NCI-H526 (cell line): ENCODE measurements at places on chromosomes 1 and 21.

GRCh38 chr1:5921129-5921528 lies 71.1 kb downstream of the NPHP4 start:
- no peak for DNase-seq

GRCh38 chr1:202781180-202781579 lies 27.0 kb downstream of the KDM5B start:
- no peak for DNase-seq

DNA sequence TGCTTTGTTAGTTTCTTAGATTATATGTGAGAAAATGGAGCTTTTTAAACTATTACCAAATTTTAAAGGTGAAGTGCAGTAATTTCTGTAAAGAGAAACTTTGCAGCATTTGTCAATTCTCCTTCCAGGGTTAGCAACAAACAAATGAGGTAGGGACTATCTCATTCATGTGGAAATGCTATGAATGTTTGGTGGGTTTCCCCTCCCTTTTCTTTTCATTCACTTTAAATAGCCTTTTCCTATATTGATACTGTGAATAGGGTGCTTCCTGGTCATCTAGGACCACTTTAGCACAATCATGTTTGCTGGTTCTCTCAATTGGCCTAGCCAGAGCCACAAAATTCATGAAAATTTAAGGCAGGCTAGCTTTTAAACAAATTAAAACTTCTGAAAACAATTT lies 20.6 kb downstream of the ZBTB37 start:
- DNase-seq = no peak

DNA sequence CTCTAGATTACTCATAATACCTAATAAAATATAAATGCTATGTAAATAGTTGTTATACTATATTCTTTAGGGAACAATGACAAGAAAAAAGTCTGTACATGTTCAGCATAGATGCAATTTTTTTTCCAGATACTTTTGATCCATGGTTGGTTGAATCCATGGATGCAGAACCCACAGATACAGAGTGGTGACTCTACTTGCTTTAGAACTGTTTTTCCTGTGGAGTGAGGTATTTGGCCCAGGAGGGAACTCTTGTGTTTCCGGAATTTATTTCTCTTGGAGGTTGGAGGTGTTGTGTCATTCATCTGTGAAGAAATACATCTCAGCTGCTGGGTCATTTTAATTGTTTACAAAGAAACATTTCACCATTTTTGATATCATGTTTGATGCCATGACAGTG lies 28.7 kb downstream of the TMEM200B start:
- DNase-seq = no peak

GRCh38 chr1:93851327-93851712 lies 27.7 kb downstream of the DNTTIP2 start:
- no peak for DNase-seq

DNA sequence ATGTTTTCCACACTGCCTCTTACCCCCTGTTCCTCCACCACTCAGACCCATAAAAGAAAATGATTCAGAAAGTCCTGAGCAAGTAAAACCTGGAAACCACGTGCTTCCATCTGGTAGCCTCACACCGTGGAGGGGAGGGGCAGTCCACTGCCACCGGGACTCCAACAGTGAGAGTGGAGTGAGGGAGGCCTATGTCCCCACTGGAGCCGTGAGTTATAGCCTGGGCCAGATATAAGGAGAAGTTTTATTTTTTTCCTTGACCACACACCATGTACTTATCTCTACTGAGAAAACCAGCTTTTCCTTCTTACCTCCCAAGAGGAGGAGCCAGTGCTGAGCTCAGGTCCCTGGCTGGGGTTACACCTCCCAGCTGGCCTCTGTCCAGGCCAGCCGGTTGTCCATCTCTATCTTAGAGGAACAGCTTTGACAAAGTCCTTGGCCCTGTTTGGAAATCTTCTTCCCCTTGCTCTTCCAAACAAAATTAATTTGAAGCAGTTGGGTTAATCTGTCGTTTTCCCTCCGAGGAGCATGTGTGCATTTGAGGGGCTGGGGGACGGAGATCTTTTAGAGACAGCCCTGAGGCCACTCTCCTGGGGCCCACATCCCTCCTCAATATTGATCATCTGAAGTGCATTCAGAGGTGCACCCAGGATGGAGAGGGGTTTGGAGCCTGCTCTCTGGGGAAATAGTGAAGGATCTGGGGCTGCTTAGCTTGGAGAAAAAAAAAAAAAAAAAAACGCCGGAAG lies 49.1 kb upstream of the SERBP1 start:
- DNase-seq = no peak

DNA sequence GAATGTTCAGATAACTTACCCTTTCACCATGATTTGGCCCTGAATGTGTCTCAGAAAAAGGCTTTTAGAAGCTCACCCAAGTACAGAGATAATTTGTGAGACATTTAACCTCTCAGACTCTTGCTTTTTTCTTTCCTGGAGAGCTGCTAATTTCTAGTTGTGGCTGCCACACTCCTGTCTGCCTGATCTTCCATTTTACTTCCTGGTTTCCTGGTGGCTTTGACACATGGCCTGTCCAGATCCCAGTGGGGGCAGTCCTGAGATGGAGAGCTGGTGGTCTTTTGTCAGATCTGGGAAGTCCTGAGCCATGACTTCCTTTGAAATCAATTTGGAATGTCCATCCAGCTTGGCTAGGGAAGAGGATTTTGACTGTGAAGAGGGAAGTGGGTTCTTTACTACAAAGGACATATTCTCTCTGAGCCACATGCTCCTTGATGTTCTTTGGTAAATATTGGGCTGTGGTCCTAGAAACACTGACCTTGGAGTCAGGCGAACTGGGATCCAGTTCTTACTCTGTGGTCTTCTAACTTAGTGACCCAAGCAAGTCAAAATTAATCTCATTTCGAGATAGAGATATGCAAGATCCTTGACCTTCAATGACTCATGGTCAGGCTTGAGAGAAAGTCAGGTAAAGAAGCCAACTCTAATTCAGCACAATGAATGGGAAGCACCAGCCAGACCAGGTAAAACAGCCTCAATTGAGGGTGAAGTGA lies 78.0 kb upstream of the HSD17B7 start:
- DNase-seq = no peak

DNA sequence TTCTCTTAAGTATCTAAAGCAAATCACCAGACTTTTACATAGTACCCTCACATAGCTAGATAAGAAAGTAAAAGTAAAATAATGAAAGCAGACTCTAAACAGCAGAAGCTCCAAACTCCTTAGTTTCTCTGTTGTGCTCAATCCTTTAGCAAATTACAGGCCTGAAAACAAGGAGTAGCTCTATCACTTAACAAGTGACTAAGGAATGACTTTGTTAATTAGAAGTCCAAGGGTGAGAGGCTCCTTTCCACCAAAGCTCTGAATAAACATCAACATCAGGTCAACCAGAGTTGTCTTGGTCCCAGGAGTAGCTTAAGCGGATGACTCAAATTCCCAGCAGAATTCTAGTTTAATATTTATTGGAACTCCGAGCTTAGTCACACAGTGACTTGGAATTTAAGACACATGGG lies 5.9 kb downstream of the NRIP1 start:
- no peak for DNase-seq
